ENCODE measurements at places on chromosomes 5 and 9.

DNA sequence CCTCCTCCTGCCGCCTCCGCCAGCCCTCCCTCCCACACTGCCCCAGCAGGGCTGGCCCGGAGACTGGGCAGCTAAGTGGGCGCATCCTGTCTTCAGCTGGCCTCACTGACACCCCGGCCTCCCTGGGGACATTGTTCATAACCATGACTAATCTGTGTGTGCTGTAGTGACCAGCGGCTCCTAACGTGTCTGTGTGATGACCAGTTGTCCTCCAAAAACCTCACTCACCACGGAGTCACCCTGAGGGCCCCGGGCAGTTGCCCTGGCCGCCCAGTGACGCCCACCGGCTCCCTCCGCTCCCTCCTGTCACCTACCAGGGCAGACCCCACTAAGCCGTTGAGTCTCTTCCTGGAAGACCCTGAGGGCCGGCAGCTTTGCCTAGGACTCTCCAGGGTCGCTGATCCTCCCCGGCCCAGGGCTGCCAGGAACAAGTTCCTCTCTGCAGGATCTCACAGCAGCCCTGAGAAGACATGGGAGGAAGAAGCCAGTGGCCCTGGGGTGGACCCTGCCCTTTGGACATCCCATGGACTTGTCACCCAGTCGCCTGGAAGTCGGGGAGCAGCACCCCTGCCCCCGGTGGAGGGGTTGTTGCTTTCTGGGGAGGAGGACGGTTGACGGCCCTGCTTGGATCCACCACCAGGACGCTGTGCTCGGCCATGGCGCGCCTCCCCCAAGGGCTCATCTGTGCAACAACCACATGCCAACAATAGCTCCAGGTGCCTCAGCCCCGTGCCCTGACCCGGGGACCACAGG lies 110.2 kb upstream of the LMX1B start:
- DNase-seq, result no peak

GRCh38 chr5:137847687-137848086 lies 20.0 kb upstream of the MYOT start:
- DNase-seq, result no peak

GRCh38 chr5:172113036-172113435 lies 75.0 kb downstream of the STK10 start:
- DNase-seq, result peak; percentile 81

DNA sequence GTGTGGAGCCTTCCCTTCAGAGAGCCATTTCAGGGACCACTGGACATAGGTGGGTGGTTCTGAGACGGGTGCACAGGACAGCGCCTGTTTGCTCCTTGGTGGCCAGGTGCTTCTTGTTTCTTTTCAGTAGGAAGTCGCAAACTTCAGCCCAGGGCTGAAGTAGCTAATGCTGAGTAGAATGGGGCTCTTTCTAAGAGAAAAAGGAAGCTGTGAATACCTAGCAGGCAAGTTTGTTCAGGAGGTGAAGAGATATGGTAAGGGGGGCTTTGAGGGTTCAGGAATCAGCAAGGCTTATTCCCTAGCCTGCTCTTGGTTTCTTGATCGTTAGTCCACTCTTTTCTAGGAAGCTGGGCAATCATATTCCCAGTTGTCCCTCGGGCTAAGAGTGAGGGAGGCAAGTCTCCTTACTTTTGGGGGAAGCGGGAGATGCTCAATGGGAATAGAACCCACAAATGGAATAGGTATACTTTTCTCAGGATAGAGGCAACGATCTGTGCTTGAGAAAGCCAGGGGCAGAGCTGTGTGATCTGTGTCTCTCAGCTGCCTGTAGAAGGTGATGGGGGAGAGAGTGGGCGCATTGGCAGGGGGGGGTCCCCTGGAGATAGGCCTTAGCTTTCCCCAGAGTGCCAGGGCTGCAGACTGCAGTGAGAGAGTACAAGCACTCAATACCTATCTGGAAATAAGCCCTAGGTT lies 1.9 kb upstream of the PURA start:
- DNase-seq, result no peak

GRCh38 chr5:123088031-123088805 lies 823 bp upstream of the PRDM6 start:
- DNase-seq, result peak; percentile 11

GRCh38 chr5:125100951-125101350 lies 354.5 kb upstream of the ZNF608 start:
- DNase-seq, result no peak

- no peak for DNase-seq
Measured at GRCh38 chr9:130995086-130996011, 13.6 kb upstream of the LAMC3 start.

DNA sequence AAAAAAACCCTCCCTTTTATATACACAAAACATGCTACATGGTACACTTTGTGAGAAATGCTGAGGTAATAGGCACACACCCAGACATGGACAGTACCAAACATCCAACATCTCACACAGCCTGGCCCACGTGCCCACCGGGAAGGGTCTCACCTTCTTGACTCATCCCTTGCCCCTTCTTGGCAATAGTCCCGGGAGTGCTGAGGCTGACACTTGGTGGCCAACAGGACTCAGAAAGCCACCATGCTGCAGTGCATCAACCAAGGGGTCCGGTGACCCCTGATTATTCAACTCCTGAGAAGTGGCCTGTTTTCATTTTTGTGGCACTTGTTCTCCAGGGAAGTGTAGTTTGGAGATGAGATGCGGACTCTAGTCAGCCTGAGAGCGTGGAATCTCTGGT lies 35.0 kb downstream of the ANGPTL2 start:
- no peak for DNase-seq

- DNase-seq, result no peak
Measured at GRCh38 chr5:2701592-2701991, 49.9 kb downstream of the IRX2 start.

GRCh38 chr5:163489745-163490075 lies 15.7 kb upstream of the MAT2B start:
- DNase-seq, result no peak

DNA sequence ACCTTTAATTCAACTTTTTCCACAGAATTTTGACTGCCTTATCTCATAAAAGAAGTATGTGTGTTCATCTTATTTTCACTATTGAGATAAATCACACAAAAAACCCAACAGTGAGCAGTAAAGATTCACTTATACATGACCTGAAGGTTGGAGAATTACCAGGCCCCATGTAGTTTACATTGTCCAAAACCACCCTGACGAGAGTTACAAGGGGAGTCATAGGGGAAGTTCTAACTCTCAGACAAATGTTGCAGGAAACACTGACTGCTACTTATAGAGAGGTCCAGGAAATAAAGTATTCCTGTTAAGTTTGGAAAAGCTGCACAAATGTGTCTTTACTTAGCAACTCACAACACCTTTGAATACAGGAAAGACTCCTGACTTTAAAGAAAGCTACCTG lies 14.1 kb downstream of the SPATA9 start:
- DNase-seq, result no peak

- no peak for DNase-seq
Measured at GRCh38 chr5:138339091-138339456, 1.0 kb downstream of the FAM53C start.

DNA sequence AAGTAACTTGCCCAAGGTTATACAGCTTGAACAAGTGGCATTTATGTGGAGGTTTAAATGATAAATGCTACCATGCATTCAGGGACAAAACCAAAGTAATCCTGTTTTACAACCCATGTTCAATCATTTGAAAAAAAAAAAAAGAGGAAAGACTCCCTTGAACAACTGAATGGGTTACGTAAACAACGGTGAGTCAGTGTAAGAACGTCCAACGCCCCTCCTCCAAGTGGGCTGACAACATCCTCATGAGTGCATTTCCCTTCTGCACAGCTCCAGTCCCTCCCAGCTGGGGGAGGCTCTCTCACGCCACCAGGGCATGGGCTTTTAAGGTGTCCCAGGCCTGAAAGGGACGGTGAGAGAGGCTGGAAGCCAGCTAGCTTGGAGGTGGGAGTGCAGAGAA lies 90.0 kb downstream of the PRRT1B start:
- DNase-seq, result peak; percentile 74

GRCh38 chr5:156481741-156482140 lies 154.8 kb downstream of the SGCD start:
- no peak for DNase-seq

- no peak for DNase-seq
Measured at GRCh38 chr9:96476591-96476990, 26.6 kb downstream of the HABP4 start.

DNA sequence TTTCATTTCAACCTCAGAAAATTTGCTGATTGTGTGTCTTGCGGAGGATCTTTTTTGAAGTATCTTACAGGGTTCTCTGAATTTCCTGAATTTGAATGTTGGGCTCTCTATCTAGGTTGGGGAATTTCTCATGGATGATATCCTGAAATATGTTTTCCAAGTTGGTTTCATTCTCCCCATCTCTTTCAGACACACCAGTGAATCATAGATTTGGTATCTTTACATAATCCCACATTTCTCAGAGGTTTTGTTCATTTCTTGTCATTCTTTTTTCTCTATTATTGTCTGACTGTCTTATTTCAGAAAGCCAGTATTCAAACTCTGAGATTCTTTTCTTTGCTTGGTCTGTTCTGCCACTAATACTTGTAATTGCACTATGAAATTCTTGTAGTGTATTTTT lies 456.9 kb downstream of the PRELID2 start:
- no peak for DNase-seq

- DNase-seq, result no peak
Measured at GRCh38 chr5:168424594-168425323, 61.5 kb upstream of the RARS1 start.

DNA sequence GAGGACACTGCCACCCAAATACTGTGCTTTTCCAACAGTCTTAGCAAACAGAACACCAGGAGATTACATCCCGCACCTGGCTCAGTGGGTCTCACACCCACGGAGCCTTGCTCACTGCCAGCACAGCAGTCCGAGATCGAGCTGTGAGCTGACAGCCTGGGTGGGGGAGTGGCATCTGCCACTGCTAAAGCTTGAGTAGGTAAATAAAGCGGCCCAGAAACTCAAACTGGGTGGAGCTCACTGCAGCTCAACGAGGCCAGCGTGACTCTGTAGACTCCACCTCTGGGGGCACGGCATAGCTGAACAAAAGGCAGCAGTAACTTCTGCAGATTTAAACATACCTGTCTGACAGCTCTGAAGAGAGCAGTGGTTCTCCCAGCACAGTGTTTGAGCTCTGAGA lies 28.8 kb downstream of the EPB41L4A start:
- DNase-seq, result no peak

DNA sequence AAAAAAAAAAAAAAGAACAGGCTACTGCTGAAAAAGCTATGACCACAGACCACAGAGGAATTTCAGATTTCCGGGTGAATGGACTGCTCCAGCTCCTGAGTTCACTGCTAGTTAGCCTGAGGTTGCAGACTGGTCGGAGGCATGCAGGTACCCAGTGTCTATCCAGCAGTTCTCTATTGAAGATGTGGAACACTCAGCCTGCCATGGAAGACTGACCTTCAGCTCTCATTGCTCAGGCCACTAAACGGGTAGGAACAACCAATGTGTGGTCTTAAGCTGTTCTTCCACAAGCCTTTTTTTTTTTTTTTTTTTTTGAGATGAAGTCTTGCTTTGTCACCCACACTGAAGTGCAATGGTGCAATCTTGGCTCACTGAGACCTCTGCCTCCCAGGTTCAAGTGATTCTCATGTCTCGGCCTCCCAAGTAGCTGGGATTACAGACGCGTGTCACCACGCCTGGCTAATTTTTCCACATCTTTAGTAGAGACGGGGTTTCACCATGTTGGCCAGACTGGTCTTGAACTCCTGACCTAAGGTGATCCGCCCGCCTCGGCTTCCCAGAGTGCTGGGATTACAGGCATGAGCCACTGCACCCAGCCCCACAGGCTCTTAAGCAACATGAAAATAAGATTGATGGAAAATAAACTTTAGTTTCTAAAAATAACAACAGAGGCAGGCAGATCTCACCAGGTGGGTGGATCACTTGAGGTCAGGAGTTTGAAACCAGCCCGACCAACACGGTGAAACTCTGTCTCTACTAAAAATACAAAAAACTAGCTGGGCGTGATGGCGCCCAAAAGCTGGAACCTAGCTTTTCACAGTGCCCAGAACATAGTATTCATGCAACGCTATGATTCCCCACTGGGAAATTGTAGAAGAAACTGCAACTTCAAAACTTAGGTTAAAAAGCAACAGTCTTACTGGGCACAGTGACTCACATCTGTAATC lies 20.0 kb upstream of the NPM1 start:
- no peak for DNase-seq

GRCh38 chr5:172429201-172429940 lies 25.0 kb downstream of the SH3PXD2B start:
- no peak for DNase-seq

GRCh38 chr9:17116400-17116837 lies 18.4 kb upstream of the CNTLN start:
- DNase-seq, result no peak

GRCh38 chr9:136255896-136256890 lies 10.6 kb upstream of the QSOX2 start:
- no peak for DNase-seq

GRCh38 chr5:149062371-149063016 lies 368 bp downstream of the SH3TC2 start:
- DNase-seq, result no peak

DNA sequence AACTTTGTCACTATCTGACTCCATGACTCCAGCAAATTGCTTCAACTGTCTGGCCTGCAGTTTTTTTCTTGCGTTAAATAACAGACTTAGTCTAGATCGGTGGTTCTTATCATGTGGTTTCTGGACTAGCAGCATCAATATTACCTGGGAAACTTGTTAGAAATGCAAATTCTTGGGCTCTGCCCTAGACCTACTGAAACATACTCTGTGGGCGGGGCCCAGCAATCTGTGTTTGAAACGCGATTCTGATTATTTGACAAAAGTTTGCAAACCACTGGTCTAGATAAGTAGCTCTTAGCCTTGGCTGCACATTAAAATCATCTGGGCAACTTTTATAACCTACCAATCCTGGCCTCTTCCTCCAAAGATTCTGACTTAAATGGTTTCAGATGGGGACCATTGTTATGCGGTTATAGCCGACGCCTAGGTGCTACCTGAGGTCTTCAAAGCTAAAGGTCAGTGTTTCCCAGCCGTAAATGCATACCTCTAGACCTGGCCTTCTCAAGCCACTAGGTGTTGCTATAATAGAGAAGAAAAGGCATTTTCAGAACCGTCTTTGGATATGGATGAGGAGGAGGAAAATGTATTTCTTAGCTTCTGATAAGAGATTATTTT lies 74.0 kb downstream of the C9orf85 start:
- no peak for DNase-seq

GRCh38 chr5:31232273-31232888 lies 38.9 kb downstream of the CDH6 start:
- DNase-seq, result peak; percentile 6

- no peak for DNase-seq
Measured at GRCh38 chr5:80101993-80102392, 66.8 kb downstream of the THBS4 start.

Measured in activated CD4-positive, alpha-beta T cell treated with anti-CD3 and anti-CD28 coated beads for 48 hours (primary cell).